Right renal pelvis (tissue), 4 donors: ENCODE measurements at places on chromosomes 2 and 18.

DNA sequence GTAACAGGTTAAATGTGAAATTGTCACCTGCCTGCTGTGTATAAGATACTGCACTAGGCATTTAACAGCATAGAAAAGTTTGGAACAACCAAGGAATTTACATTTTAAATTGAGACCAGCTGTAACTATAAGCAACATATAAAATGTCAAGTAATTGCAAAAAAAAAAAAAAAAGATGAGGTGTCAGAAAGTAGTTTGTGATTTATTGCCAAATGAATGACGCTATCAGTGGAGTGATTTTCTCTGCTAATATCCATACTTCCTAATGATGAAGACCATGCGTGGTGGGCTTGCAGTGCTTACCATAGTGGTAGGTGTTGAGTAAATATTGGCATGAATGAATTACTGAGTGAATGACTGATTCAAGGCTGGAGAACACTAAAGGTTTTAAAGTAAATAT, 73.3 kb downstream of the OSBPL6 start:
- DNase-seq, result no peak

DNA sequence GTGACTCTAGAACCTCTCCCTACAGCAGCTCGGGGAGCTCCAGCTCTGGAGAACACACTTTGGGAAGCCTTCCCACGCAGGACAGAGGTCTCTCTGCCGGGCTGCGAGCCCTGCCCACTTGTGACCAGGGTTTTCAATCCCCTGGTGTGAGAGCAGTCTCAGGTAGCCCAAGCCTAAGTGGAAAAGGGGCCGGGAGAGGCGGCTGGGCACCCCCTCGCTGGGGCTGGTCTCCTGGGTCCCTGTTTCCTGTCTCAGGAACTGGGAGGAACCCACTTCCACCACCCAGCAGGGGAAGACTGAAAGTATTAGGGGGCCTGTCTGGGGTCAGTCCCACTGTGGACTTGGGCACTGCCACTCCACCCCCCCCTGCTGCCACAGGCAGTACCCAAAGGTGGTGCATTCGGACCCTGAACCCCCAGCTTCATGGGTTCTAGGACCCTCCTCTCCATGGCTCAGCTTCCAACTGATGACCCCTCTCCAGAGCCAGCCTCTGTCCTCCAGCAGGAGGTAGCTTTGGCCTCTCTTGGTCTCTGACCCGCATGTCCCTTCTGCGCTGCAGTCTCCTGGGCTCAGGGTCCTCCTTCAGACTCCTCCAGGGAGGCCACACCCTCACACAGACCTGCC, 70.0 kb downstream of the RRM2 start:
- no peak for DNase-seq

DNA sequence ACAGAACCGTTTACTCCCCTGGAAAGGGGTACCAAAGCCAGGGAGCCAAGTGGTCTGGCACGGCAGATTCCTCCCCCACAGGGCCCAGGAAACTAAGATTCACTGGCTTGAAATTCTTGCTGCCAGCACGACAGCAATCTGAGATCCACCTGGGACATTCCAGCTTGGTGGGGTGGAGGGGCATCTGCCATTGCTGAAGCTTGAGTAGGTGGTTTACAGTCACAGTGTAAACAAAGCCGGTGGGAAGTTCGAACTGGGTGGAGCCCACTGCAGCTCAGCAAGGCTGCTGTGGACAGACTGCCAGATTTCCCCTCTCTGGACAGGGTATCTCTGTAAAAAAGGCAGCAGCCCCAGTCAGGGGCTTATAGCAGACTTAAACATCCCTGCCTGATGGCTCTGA, 901.7 kb upstream of the LRRTM1 start:
- no peak for DNase-seq

DNA sequence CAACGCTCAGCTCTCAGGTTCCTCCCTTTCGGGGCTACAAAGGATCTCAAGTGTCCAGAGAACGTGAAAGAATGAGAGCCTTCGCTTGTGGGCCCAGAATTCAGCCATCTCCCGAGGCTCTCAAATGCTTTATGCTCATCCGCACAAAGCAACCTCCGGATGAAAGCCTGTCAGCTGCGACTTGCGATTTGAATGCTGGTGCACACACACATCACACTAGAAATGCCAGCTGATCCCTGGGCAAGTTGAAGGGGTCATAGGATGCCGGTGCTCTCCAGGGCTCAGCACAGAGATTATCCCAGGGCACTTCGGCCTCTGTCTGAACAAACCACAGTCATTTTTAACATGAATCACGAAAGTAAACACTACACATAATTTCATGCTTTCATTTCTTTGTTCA, 141.8 kb upstream of the MYT1L start:
- DNase-seq, result no peak

DNA sequence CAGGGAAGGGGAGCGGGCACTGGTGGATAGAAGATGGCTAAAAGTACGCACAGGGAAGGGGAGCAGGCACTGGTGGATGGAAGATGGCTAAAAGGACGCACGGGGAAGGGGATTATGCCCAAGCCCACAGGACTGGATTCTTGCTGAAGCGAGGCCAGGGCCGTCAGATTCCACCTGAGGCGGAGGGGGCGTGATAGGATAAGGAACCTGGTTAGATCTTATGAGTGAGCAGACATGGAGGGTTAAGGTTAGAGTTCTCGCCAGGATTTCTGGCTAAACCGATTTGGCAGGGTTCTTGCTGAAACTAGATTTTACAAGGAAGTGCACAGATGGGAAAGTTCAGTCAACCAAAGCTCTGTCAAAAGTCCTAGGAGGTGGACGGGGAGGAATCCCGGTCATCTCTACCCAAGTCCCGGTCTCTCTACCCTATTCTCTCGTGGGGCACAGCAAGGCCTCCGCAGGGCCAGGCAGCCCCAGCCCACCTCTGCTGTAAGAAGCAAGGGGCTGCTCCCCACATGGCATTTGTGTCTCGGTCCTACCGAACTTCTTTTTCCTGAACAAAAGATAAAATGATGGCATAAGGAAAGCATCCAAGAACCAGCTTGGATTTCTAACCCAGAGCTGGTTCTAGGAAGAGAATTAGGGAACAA, 140.8 kb downstream of the PTGR3 start:
- no peak for DNase-seq

- no peak for DNase-seq
Measured at GRCh38 chr2:53631313-53632125, 136.1 kb upstream of the CHAC2 start.

DNA sequence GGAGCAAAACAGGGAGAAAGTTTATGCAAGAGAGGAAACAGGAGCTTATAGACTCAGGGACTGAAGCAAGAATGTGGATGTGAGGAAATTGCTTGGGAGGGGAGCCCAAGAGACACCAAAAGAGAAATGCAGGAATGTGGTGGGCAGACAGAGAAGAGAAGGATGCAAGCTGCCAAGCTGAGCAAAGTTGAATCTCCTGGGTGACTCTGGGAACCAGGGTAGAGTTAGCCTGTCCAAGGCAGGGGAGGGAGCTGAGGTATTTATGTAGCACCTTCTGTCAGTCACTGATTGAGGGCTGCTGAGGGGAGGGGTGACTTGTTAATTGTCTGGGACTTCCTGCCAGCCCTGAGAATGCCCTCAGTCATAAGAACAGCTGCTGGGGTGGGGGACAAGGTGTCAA, 464.3 kb downstream of the NBAS start:
- no peak for DNase-seq

DNA sequence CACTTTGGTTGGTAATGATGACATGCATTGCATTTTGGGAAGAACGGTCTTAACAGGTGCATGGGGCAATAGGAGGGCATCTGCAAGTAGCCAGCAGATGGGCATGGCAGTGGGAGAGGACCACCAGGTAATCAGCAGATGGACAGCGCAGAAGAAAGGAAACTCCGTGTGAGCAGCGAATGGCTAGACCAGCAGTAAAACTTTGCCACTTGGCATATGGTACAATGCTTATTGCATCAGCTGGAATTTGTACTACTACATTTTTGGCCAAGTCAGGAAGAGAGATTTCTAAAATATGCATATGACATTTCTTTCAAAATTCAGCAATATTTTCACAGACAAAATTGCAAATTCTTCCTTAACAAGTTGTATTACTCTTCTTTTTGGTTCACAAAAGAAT, 768.5 kb downstream of the LRP1B start:
- DNase-seq, result no peak
